ENCODE measurements at places on chromosomes 11 and 22. TPM values are rescaled to one million over a fixed set of nuclear protein-coding genes. Genes with fewer than 3 reads are reported as not detected.
A peak's percentile ranks its signal among the peaks of the same experiment; 100 is the strongest.

DNA sequence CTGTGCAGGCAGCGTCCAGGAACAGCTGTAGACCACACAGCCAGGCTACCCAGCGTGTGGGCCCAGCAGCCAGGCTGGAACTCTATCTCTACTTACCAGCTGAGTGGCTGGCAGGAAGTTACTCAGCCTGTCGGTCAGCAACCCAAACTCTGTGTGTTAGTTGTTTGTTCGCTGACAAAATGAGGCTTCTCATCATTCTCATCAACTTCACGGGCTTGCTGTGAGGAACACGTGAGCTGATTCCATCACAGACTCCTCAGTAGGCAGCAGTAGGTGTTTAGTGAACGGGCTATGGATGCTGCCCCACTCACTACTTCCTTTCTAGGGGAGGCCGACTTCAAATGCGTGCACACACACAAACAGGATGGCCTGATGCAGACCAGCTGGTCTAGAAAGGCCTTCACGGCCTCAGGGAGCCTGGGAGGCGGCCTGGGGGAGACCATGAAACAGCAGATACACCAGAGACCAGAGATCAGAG, 830 bp upstream of the SPDYC start:
- no peaks in the 10 kb centered on the region for H3K27me3 ChIP-seq
- no peaks in the 10 kb centered on the region for H3K36me3 ChIP-seq
- no peak overlapping the region for H3K4me3 ChIP-seq
- H3K4me1 ChIP-seq = peaks cover 6% of the 10 kb centered on the region

GRCh38 chr11:72959998-72960731, 146.0 kb downstream of the ATG16L2 start:
- no peak for DNase-seq
- H3K27me3 ChIP-seq = no peaks in the 10 kb centered on the region
- no peak overlapping the region for H3K4me3 ChIP-seq
- no peaks in the 10 kb centered on the region for H3K36me3 ChIP-seq
- no peak overlapping the region for H3K27ac ChIP-seq

DNA sequence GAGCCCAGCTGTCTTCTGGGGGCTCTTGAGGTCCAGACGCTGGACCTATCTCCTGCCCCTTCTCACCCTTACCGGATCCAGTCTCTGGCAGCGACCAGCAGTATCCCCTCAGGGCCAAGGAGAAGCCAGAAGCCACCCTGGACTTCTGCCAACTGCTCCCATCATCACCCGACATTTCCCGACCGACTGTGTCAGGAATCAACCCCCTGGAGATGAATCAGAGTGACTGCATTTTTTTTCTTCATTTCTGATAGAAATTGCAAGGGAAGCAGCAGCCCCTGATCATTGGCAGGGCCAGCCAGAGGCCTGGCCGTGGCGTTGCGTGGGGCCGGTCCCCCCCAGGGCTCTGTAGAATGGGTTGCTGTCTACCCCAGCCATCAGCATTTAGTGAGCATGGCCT, 5.2 kb upstream of the LIF start:
- peaks cover 23% of the 10 kb centered on the region for H3K27me3 ChIP-seq
- H3K4me1 ChIP-seq = peaks cover 77% of the 10 kb centered on the region
- DNase-seq = peak; percentile 54
- no peak overlapping the region for H3K27ac ChIP-seq
- no peaks in the 10 kb centered on the region for H3K36me3 ChIP-seq

PRG3 gene
- total RNA-seq = not detected

ANO1 gene
- 9.3 TPM for total RNA-seq

DNA sequence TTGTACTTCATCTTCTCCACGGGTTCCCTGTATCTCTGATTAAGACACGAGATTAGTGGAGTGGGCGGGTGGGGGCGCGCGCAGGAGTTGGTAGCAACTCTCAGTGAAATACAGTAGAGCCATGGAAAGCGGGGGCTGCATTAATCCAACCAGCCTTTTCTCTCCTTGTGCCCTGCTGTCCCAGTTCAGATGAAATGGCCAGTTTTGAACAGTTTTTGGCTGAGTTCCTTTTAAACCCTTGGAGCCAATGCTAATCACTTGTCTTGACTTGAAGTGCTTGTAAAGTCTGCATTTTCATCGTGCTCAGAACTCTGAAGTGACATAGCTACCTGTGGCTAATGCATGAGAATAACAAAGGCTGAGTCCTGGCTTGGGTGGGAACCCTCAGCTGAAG, 734 bp upstream of the TMEM123 start:
- H3K4me3 ChIP-seq = peak overlapping the region; percentile 95
- H3K36me3 ChIP-seq = peaks cover 2% of the 10 kb centered on the region
- no peak for DNase-seq
- H3K27me3 ChIP-seq = no peaks in the 10 kb centered on the region
- peaks cover 15% of the 10 kb centered on the region for H3K4me1 ChIP-seq
- H3K27ac ChIP-seq = peak overlapping the region; percentile 91

KIF18A gene
- 0.12 TPM for total RNA-seq

MRGPRE gene
- 2.5 TPM for total RNA-seq

KRTAP5-1 gene
- not detected for total RNA-seq

- peaks cover 33% of the 10 kb centered on the region for H3K4me1 ChIP-seq
- peaks cover 21% of the 10 kb centered on the region for H3K36me3 ChIP-seq
- DNase-seq = no peak
- H3K27ac ChIP-seq = peak overlapping the region; percentile 87
Measured at GRCh38 chr11:83195143-83195466, 1.6 kb downstream of the ANKRD42 start.

- DNase-seq = no peak
- no peaks in the 10 kb centered on the region for H3K36me3 ChIP-seq
- H3K4me1 ChIP-seq = no peaks in the 10 kb centered on the region
- H3K27ac ChIP-seq = no peak overlapping the region
- H3K27me3 ChIP-seq = no peaks in the 10 kb centered on the region
- H3K4me3 ChIP-seq = no peak overlapping the region
Measured at GRCh38 chr11:107791343-107792048, 67.1 kb downstream of the SLC35F2 start.

DNA sequence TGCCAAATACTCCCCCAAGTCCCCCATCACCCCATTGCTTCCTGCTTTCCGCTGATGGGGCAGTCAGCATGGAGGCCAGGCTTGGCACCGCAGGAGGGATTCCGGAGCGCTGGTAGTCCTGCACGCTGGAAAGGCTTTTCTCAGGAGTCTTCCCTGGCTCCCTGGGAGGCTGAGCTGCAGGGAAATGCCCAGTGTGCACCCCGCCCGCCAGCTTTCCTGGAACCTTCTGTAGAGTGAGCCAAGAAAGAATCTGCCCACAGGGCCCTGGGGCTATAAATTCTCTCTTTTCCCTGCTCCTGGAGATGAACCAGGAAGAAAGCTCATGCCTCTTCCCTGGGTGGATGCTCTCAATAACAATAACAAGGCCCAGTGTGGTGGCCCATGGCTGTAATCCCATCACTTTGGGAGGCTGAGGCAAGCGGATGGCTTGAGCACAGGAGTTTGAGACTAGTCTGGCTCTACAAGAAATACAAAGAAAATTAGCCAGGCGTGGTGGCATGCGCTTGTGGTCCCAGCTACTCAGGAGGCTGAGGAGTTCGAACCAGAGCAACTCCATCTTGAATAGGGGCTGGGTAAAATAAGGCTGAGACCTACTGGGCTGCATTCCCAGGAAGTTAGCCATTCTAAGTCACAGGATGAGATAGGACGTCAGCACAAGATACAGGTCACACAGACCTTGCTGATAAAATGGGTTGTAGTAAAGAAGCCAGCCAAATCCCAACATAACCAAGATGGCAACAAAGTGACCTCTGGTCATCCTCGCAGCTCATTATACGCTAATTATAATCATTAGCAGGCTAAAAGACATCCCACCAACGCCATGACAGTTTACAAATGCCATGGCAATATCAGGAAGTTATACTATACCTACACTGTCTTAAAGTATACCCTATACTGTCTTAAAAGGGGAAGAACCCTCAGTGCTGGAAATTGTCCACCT, 46.4 kb upstream of the FTH1 start:
- no peak for DNase-seq
- H3K27me3 ChIP-seq = no peaks in the 10 kb centered on the region
- no peak overlapping the region for H3K4me3 ChIP-seq
- H3K4me1 ChIP-seq = no peaks in the 10 kb centered on the region
- H3K27ac ChIP-seq = no peak overlapping the region
- no peaks in the 10 kb centered on the region for H3K36me3 ChIP-seq

LARGE2 gene
- not detected for total RNA-seq

LRRC74B gene
- not detected for total RNA-seq

GRCh38 chr22:17774206-17774925, at the start of gene BID:
Gene BID, minus strand, starts transcription at chr22:17774469. Its CDS starts 24,353 bp downstream, at chr22:17750116.
- DNase-seq = peak; percentile 60
- H3K36me3 ChIP-seq = no peaks in the 10 kb centered on the region
- H3K27ac ChIP-seq = peak within 1 kb of the TSS; percentile 84
- no peaks in the 10 kb centered on the region for H3K27me3 ChIP-seq
- peak within 1 kb of the TSS; percentile 74 for H3K4me3 ChIP-seq
- peaks cover 6% of the 10 kb centered on the region for H3K4me1 ChIP-seq

ANKK1 gene
- not detected for total RNA-seq

- DNase-seq = peak; percentile 50
- no peaks in the 10 kb centered on the region for H3K27me3 ChIP-seq
- H3K27ac ChIP-seq = peak overlapping the region; percentile 20
- H3K4me3 ChIP-seq = peak overlapping the region; percentile 3
- peaks cover 61% of the 10 kb centered on the region for H3K4me1 ChIP-seq
- no peaks in the 10 kb centered on the region for H3K36me3 ChIP-seq
Measured at GRCh38 chr11:133946541-133947318, 10.0 kb downstream of the IGSF9B start.

DNA sequence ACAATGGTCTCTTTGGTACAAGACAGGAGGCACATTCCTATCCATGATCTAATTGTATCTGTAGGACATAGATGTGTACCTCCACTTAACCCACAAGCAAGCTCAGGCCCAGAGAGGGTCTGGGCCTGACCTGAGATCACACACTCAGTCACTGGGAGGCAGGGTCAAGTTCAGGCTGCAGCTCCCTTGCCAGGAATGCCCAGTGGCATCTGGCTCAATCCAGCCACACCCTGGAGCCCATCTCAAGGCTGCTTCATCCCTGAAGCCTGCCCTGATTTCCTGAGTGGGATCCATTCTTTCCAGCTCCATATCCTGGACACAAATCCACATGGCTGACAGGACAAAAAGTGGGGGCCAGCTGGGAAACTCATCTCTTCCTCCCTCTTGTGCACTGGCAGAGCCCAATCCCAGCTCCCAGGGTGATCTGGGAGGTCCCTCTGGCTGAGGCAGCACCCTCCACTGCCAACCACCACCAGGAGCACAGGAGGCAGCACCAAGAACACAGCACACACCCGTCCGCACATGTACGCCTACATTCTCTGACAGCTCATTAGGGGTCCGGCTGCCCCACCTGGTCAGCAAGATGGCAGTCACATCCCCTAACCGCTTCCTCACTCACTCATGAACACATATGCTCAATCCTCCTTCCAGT, 39.2 kb upstream of the KLHL35 start:
- no peak overlapping the region for H3K27ac ChIP-seq
- DNase-seq = no peak
- peaks cover 7% of the 10 kb centered on the region for H3K4me1 ChIP-seq
- H3K36me3 ChIP-seq = no peaks in the 10 kb centered on the region
